Femur (tissue), 1 donor: ENCODE measurements at places on chromosomes 12 and 14.
A peak's percentile ranks its signal among the peaks of the same experiment; 100 is the strongest.

- DNase-seq: no peak
Measured at GRCh38 chr14:51188566-51189185, 51.4 kb upstream of the TMX1 start.

- DNase-seq: no peak
Measured at GRCh38 chr12:100758083-100758482, 36.5 kb upstream of the ANO4 start.

DNA sequence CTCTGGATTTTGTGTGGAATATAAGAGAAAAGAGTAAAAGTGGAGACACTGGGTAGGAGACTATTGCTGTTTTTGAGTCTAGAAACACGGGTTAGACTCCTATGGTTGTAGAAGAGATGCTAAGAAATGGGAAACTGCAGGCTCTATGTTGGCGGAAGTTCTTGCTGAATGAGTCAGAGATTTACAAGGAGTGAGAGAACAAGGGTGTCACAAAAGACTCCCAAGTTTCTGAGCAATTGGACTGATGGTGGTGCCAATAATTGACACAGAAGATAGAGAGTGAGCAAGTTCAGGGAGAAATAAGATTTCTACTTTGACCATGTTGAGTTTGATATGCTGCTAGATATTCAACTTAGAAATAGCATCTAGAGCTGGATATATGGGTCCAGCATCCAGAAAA, 2.6 kb upstream of the PRKD1 start:
- DNase-seq: no peak

DNA sequence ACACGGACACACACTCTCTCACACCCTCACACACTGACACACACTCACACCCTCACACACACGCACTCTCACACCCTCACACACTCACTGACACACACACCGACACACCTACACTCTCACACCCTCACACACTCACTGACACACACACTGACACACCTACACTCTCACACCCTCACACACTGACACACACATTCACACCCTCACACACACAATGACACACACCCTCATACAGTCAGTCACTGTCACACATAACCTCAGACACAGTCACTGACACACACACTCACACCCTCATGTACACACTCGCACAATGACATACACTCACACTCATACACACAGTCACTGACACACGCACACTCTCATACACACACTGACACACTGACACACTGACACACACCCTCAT, 19.8 kb upstream of the DLK1 start:
- no peak for DNase-seq

- no peak for DNase-seq
Measured at GRCh38 chr14:83664389-83664788, 1865.6 kb upstream of the FLRT2 start.

DNA sequence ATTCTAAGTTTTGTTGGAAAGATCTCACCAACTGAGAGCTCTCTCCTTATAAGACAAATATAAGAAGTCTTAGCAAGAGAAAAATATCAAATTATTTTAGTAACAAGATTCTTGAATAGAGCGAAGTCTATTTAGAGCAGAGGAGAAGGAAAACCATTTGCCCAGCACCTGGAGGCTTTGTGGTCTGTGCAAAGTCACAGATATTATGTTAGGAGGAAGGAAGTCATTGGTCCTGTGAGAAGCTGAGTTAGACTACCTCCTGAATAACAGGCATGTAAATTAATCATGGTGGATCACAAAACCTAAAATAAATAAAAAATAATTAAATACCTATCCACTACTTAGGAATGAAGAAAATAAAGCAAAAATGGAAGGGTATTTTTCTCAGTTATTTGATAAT, 38.4 kb upstream of the ATXN7L3B start:
- DNase-seq: no peak

GRCh38 chr14:105351920-105352851, 37.6 kb downstream of the PACS2 start:
- DNase-seq: peak; percentile 89

- DNase-seq: no peak
Measured at GRCh38 chr14:29354486-29354885, 573.2 kb downstream of the PRKD1 start.
